ENCODE measurements at places on chromosomes 11 and 22. TPM values are rescaled to one million over a fixed set of nuclear protein-coding genes. Genes with fewer than 3 reads are reported as not detected.

DNA sequence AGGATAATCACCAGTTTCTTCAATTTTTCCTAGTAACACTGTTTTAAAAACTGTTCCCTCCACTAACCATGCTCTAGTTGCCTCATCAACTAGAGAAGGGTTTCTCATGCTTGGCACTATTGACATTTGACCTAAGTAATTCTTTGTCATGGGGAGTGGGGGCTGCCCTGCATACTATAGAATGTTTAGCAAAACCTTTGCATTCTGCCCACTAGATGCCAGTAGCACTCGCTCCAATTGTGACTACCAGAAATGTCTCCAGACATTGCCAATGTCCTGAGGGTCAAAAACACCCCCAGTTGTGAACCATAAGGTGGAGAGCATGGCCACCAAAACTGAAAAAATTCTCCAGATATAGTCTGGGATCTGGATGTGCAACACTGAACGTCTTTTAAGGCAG lies 27.6 kb upstream of the BMAL1 start:
- no peaks in the 10 kb centered on the region for H3K4me1 ChIP-seq
- no peaks in the 10 kb centered on the region for H3K36me3 ChIP-seq
- H3K27ac ChIP-seq, result no peak overlapping the region
- DNase-seq, result no peak

GRCh38 chr22:49561976-49562375 lies 265.7 kb downstream of the BRD1 start:
- no peaks in the 10 kb centered on the region for H3K4me1 ChIP-seq
- no peaks in the 10 kb centered on the region for H3K27me3 ChIP-seq

- H3K4me1 ChIP-seq, result peaks cover 8% of the 10 kb centered on the region
- H3K27ac ChIP-seq, result no peak overlapping the region
- DNase-seq, result no peak
- H3K27me3 ChIP-seq, result no peaks in the 10 kb centered on the region
- peaks cover 16% of the 10 kb centered on the region for H3K36me3 ChIP-seq
These were observed 34.2 kb downstream of the PICALM start for GRCh38 chr11:86034710-86035109.

- no peaks in the 10 kb centered on the region for H3K36me3 ChIP-seq
- H3K27ac ChIP-seq, result no peak overlapping the region
- H3K4me3 ChIP-seq, result no peak overlapping the region
- H3K4me1 ChIP-seq, result no peaks in the 10 kb centered on the region
- no peaks in the 10 kb centered on the region for H3K27me3 ChIP-seq
These were observed 10.7 kb downstream of the SLCO2B1 start for GRCh38 chr11:75161506-75162095.

GRCh38 chr11:70751142-70751734 lies 352.9 kb downstream of the CTTN start:
- H3K36me3 ChIP-seq, result no peaks in the 10 kb centered on the region
- no peak overlapping the region for H3K4me3 ChIP-seq
- no peaks in the 10 kb centered on the region for H3K4me1 ChIP-seq
- H3K27ac ChIP-seq, result no peak overlapping the region
- peaks cover 24% of the 10 kb centered on the region for H3K27me3 ChIP-seq

GRCh38 chr22:48920776-48921241 lies 906.9 kb downstream of the BRD1 start:
- H3K27ac ChIP-seq, result no peak overlapping the region
- no peak overlapping the region for H3K4me3 ChIP-seq
- no peaks in the 10 kb centered on the region for H3K36me3 ChIP-seq
- peaks cover 2% of the 10 kb centered on the region for H3K27me3 ChIP-seq
- H3K4me1 ChIP-seq, result no peaks in the 10 kb centered on the region

Gene FAM118A
- 154 TPM for total RNA-seq

- H3K27ac ChIP-seq, result no peak overlapping the region
- H3K27me3 ChIP-seq, result no peaks in the 10 kb centered on the region
- H3K4me1 ChIP-seq, result no peaks in the 10 kb centered on the region
- H3K4me3 ChIP-seq, result no peak overlapping the region
- no peak for DNase-seq
These were observed 8.9 kb downstream of the IMMP1L start for GRCh38 chr11:31500560-31500959.

Gene PNPLA3
- not detected for total RNA-seq

DNA sequence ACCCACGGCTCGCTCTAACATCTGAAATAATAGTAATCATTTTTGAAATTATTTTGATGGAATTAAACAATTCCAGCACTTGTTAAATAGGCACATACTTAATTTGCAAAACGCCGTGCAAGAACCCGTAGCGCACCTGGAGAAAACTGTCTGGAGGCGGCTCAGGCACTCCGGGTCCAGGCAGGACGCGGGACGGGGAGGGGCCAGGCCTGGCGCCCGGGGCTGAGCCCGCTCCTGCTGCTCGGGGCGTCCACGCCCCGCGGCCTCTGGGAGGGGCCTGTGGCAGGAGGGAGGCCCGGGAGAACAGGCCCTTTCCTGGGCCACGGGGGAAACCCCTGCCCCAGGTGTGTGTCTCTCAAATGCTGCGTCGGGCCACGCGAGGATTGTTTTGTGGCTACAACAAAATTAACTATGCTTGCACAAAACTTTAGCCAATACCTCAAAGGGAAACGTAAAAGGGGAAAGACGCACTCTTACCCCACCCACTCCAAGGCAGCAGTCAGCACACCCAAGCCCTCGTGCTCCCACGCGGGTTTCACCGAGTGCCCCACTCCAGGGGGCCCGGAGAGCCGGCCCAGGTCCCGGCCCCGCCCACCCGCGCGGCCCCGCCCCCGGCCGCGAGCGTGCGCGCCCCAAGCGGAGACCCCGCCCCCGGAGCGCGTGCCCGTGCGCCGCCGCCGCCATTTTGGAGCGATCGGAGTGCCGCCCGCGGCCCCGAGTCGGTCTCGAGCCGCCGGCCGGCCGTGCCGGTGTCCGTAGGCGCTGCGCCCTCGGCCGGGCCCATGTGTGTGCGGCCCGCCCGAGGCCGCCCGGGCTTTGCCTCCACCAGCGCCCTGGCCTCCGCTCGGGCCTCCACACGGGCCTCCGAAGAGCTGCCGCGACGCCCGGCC lies at the start of gene PPP6R2:
Gene PPP6R2 (plus strand): TSS at position 677 of the 890 bp plus-strand sequence. CDS start 50,582 bp downstream, outside the sequence.
- no peaks in the 10 kb centered on the region for H3K27me3 ChIP-seq
- H3K36me3 ChIP-seq, result peaks cover 10% of the 10 kb centered on the region
- DNase-seq, result peak; percentile 80
- H3K4me1 ChIP-seq, result peaks cover 2% of the 10 kb centered on the region
- peak within 1 kb of the TSS; percentile 80 for H3K27ac ChIP-seq

GRCh38 chr11:19957294-19957943 lies 202.9 kb downstream of the DBX1 start:
- no peaks in the 10 kb centered on the region for H3K4me1 ChIP-seq
- no peaks in the 10 kb centered on the region for H3K27me3 ChIP-seq
- no peak for DNase-seq
- H3K36me3 ChIP-seq, result no peaks in the 10 kb centered on the region

DNA sequence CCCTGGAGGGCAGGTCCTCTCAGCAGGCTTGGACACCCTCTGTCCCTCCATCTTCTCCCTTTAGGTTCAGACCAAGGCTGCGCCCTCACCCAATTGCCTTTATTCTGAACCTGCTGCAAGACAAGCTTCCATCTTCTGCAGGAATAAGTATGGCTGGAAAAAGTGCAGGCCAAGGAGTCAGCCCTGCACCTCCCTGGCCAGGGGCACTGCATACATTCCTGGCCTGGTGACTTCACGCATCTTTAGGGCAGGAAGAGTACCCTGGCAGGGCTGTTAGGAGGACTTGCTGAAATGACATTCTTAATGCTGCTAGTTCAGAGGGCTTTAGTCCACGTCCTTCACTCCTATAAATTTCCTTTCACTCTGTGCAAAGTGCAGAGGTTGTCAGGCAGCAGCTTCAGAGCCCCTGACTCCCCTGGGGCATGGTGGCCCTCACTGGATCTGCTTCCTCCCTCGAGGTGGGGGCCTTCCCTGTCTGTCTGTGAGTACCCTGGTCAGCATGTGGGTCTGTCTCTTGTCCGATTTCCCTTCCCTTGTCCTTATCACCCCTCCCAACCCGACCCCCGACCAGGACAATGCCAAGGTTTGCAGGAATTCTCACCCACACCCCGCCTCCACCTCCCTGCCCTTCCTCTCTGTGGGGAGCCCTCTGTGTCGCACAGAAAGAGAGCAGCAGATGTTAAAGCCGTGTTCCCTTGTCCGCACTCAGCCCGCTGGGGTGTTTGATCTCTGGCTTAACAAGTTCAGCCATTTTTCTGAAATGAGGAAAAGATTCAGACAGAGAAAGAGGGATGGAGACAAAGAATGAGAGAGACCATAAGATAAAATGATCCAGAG lies 124.5 kb upstream of the SYT13 start:
- no peak for DNase-seq
- no peaks in the 10 kb centered on the region for H3K36me3 ChIP-seq
- H3K4me1 ChIP-seq, result no peaks in the 10 kb centered on the region
- no peak overlapping the region for H3K4me3 ChIP-seq
- H3K27ac ChIP-seq, result no peak overlapping the region

- H3K36me3 ChIP-seq, result no peaks in the 10 kb centered on the region
- H3K4me3 ChIP-seq, result no peak overlapping the region
- peaks cover 10% of the 10 kb centered on the region for H3K27me3 ChIP-seq
- no peaks in the 10 kb centered on the region for H3K4me1 ChIP-seq
These were observed 30.6 kb downstream of the KIRREL3 start for GRCh38 chr11:126969865-126970479.

Gene CTSF
- 38.5 TPM for total RNA-seq

DNA sequence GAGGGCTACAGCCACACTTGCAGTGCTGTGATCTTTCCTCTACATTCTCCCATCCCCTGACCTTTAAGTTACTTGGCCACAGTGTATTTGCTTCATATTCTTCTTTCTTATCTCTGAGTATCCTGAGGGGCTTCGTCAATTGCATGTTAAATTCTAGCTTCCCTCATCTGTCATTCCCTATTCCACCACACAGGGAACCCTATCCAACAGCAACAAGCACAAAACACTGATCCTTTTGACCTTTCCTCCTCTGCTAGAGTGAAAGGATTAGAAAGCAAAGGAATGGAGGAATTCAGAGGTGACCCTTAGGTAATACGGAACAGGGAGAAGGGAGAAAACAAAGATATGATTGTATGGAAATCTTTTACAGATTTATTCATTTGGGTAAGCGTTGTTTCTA lies 1061.7 kb upstream of the TENM4 start:
- H3K4me1 ChIP-seq, result no peaks in the 10 kb centered on the region
- H3K36me3 ChIP-seq, result no peaks in the 10 kb centered on the region
- H3K4me3 ChIP-seq, result no peak overlapping the region
- DNase-seq, result no peak
- no peak overlapping the region for H3K27ac ChIP-seq
- no peaks in the 10 kb centered on the region for H3K27me3 ChIP-seq

Gene ELMOD1
- total RNA-seq, result not detected

Gene SAA1
- 9.4 TPM for total RNA-seq

GRCh38 chr11:64765291-64765850 lies 5.6 kb upstream of the PYGM start:
- peaks cover 64% of the 10 kb centered on the region for H3K4me1 ChIP-seq
- H3K36me3 ChIP-seq, result peaks cover 11% of the 10 kb centered on the region
- H3K27me3 ChIP-seq, result no peaks in the 10 kb centered on the region
- peak overlapping the region; percentile 74 for H3K27ac ChIP-seq
- no peak for DNase-seq
- H3K4me3 ChIP-seq, result no peak overlapping the region

DNA sequence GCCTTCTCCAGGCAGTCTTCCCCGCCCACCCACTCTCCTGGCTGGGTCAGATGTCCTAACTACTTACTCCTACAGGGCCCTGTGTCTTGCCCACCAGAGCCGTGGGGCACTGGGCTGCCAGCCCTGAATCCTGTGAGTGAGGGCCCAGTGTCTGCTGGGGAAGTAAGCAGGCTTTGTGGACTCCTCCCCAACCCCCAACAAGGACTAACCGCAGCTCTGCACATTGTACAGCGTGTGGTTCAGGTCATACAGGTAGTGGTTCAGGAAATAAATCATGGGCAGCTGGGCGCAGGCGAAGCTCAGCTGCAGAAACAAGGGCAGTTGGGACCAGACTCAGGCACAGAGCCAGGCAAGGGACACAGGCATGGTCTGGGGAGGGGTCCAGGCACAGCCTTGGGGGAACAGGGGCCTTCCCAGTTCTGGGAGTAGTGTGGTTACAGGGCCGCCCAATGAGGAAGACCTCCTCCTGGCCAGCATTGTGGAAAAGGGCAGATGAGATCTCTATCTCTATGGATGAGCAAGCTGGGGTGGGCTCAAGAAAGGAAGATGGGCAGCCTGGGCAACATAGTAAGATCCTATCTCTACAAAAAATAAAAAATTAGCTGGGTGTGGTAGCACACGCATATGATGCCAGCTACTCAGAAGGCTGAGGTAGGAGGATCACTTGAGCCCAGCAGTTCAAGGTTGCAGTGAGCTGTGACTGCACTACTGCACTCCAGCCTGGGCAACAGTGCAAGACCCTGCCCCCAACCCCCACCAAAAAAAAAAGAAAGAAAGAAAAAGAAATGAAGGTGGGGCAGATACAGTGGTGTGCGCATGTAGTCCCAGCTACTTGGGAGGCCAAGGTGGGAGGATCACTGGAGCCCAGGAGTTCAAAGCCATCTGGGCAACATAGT lies 5.5 kb downstream of the UNC93B1 start:
- H3K27me3 ChIP-seq, result no peaks in the 10 kb centered on the region
- H3K4me1 ChIP-seq, result peaks cover 2% of the 10 kb centered on the region
- no peak overlapping the region for H3K27ac ChIP-seq
- no peak overlapping the region for H3K4me3 ChIP-seq
- no peak for DNase-seq
- peaks cover 6% of the 10 kb centered on the region for H3K36me3 ChIP-seq

DNA sequence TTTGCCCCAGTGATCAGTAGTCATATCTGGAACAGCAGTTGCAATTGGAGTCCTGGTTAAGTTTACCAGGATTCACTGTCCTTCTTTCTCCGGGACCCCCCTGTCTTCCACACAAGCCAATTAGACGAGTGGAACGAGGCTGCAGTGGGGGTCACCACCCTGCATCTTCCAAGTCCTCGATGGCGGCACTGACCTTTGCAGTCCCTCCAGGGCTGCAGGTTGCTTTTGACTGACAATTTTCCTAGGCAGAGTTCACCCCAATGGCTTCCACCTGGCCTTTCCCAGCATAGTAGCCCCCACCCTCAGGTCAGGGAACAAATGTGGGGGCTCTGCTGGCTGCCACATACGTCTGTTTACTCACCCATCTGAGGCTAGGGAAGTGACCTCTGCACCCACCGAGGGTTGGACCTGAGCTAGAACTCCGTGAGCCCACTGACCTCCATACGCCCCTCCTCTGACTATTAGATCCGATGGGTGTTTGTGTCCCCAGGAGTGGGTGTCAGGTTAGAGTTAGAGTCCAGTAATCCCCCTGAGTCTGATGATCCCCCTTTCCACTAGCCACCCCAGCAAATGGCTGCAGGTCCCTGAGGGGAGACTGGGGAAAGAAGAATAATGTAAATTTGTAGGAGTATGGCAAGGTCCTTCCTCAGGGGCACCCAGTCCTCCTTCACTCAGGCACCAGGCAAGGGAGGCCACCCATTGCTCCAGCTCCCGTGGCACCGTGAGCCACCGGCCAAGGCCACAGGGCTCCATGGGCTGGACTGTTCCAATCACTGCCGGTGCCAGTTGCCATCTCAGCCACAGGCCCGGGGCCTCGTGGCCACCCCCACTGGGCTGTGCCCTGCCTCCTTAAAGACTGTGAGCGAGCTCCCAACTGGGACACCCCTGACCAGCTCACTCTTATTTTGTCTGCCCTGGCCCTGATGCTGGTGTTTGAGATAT lies 5.5 kb downstream of the C11orf21 start:
- no peak overlapping the region for H3K27ac ChIP-seq
- no peak overlapping the region for H3K4me3 ChIP-seq
- peaks cover 15% of the 10 kb centered on the region for H3K36me3 ChIP-seq
- H3K27me3 ChIP-seq, result no peaks in the 10 kb centered on the region

Measured in T-cell (primary cell).